COLO829 (cell line): ENCODE measurements at places on chromosomes 2 and 18.
A peak's percentile ranks its signal among the peaks of the same experiment; 100 is the strongest.

GRCh38 chr2:215692387-215693079, 256.7 kb upstream of the FN1 start:
- no peak for DNase-seq

DNA sequence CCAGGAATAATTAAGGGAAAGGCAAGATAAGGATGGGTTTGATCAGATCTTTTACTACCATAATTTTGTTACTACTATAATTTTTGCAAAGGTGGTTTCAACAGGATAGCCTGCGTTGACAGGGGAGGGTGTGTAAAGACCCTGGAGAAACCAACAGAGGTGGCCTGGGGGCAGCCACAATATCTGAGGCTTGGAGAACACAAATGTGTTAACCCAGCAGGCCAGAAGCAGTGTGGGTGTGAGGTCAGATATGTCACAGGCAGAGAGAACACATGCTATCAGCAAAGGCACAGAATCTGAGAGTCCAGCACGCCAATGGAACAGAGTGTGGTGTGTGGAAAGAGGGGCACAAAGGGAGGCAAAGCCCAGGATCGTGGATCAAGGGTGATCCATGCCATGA, 399.4 kb upstream of the TRIB2 start:
- DNase-seq, result no peak

- DNase-seq, result no peak
Measured at GRCh38 chr2:159153063-159153462, 133.4 kb downstream of the WDSUB1 start.

DNA sequence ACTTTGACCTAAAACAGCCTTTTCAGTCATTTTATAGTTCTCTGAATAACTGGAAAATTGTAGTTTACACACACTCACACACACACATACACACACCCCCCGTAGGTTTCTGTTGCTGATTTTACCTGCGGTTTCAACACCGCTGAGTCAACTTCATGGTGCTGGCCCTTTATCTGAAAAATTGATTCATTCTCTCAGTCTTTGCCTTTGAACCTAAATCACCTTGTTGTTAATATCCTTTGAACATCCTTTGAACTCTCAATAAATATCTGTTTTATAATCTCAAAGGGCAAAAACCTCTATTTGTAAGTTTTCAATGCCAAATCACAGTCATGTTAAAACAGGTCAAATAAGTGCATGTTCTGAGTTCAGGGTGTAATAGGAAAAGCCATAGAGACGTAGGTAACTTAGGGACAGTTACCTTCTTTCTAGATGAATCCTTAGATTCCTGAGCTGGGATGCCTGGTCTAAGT, 109.0 kb upstream of the BZW1 start:
- DNase-seq, result no peak

DNA sequence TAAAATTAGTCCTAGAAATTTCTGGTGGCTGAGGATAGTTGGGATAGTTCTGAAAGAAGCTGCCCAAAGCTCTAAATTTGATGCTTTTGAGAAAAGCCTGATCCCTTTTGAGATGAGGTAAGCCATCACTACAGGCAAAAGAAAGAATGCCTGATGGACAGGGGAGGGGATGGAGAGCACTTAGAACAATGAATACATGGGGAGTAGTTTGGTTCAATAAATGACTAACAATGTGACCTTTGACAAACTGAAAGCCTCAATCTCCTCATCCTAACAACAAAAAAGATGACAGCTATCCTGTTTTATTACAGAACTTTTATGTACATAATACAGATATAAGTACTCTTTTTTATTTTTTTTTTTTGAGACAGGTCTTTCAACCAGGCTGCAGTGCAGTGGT, 42.7 kb downstream of the GFPT1 start:
- no peak for DNase-seq

DNA sequence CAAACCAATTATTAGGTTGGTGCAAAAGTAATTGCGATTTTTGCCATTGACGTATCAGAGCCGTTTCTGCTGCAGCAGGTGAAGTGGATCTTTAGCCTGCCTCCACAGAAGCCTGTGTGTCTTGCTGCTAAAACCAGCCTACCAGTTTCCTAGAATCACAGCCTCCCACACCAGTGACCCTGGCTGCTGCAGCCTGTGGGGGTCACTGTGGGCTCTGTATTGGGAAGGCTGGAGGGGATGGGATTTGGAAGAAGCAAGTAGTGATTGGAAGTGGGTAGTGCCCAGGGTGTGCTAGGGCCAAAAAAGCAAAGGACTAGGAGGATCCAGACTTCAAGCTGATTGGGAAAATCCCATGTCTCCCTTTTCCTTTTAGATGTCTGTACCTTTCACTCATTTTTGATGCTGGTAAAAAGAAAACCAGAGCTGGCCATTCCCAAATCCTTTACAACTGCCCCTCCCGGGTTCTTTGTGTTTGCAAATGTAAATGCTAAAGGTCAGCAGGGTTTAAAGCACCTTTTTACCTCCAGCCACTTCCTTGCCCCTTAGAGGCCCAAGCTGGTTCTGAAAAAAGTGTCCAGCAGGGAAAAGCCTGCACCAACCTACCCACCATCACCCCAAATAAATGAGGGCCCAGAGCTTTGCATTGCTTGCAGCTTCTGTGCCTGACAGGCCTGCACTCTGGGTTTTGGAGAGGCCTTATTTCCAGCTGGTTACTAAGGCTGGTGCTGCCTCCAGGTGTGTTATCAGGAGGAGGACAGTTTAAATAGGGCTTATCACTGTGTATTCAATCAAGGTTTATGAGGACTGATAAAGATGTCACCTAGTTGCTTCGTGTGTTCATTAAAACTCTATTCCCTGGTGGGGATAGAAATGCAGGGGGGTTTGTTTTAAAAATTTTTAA, 172.0 kb downstream of the MIB1 start:
- no peak for DNase-seq

DNA sequence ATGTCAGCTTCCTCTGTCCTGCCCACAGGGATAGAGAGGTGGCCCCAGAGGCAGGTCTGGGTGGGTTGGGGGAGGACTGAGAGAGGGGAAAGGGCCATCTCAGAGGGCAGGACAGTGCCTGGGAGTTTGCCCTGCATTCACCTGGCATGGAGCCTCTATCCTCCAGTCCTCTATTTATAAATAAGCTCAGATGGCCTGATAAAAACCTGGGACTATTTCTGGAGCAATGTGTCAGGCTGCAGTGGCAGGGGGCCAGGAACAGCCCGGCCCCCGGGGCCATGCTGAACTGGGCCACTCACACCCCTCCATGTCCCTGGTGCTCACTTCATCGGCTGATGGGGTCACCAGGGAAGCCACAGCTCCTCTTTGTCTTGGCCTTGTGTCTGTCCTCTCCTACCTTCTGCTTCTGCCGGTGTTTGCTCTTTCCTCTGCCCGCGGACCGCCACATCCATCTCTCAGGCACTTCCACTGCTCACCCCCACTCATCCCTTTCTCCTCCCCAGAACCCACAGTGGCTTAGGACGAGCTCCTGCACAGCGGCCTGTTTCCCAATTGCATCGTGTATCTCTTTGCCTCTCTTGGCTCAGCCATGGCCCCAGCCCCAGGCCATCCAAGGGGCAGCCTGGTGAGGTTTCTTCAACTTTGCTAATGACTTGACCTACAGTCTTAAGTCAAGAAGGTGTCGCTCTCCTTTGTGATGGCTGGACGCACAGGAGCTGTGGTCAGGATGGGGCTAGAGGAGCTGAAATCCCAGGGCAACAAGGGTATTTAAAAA, 38.8 kb downstream of the SCTR start:
- DNase-seq, result no peak

DNA sequence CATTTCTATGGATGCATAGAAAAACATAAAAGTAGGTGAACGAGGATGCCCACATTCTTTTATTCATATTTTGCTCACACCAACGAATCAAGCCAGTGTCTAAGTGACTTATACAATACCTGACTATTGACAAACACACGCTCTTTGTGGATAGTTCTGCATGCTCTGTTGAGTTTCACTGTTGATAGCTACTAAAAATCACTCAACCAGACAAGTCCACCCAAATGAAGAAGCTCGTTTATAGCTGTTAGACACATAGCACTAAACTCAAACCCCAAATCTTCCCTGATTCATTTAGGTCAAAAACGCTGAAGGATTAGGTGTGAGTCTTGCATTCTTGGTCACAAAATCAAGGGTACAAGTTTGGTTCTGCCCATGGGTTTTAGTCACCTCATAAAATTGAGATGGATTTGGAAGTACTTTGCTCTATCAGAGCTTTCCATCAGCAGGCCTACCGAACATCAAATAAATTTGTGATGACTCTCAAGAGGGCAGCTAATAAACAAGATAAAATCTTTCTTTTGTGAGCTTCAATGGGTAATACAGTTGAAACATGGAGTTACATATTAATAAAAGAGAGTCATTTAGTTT, 92.7 kb upstream of the ETAA1 start:
- no peak for DNase-seq

DNA sequence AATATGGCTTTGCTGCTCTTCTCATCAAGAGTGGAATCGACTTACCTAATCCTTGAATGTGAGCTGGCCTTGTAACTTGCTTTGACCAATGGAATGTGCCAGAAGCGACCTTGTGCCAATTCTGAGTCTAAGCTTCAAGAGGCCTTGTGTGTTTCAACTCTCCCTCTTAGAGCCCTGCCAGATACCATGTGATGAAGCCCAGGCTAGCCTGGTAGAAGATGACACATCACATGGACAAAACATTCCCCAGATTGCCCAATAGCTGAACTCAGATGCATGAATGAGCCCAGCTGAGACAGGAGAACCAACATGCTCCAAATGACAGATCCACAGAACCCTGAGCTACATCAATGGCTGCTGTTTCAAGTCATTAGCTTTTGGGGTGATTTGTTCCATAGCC, 4.2 kb upstream of the KLHL14 start:
- no peak for DNase-seq

DNA sequence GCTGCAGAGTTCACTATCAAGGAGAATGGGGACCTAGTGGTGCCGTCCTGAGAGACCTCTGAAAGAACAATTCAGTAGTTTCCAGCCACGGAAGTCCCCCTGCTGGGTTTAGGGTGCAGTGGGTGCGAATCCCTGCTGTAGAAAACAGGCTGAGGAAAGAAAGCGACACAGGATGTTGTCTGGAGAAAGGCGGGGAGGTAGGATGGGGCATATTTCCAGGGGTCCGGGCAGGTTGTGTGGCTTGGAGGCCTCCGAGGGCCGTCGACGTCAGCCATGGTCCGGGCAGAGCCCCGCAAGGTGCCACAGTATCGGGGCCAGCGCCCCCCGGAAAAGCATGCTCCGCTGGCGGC, 807 bp upstream of the CREB1 start:
- DNase-seq, result no peak

GRCh38 chr2:230666885-230667712, 45.5 kb upstream of the CAB39 start:
- no peak for DNase-seq

GRCh38 chr2:132449868-132450267, 33.3 kb downstream of the GPR39 start:
- no peak for DNase-seq

- no peak for DNase-seq
Measured at GRCh38 chr18:24989760-24990593, 362.0 kb downstream of the ZNF521 start.

DNA sequence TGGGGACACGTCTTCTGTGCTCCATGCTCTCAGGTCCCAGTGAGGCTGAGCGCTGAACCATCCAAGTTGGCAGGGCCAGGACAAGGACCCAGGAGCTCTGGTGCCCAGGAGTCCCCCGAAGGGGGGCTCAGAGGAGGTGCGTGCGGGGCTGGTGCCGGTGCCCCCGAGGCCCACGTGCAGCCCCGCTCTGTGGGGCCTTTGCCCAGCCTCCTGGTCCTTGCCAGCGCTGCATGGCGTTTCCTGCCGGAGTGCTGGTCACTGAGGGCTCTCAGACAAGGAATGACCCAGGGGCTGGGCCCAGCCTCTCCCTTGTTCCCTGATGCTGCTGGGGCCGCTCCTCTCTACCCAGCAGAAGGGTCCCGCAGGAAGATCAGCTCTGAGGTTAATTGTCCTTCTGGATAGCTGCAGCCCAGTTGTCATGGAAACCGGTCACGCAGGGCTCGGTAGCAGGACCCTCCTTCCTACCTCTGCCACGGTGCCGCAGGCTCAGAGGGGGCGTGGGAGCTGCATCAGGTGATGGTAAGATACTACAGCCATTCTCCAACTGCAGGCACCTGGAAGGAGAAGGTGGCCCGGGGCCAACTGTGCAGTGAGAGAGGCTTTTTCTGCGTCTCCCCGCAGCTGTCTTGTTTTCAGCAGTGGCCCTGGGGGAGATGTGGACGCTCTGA, 64.5 kb downstream of the RRM2 start:
- no peak for DNase-seq

DNA sequence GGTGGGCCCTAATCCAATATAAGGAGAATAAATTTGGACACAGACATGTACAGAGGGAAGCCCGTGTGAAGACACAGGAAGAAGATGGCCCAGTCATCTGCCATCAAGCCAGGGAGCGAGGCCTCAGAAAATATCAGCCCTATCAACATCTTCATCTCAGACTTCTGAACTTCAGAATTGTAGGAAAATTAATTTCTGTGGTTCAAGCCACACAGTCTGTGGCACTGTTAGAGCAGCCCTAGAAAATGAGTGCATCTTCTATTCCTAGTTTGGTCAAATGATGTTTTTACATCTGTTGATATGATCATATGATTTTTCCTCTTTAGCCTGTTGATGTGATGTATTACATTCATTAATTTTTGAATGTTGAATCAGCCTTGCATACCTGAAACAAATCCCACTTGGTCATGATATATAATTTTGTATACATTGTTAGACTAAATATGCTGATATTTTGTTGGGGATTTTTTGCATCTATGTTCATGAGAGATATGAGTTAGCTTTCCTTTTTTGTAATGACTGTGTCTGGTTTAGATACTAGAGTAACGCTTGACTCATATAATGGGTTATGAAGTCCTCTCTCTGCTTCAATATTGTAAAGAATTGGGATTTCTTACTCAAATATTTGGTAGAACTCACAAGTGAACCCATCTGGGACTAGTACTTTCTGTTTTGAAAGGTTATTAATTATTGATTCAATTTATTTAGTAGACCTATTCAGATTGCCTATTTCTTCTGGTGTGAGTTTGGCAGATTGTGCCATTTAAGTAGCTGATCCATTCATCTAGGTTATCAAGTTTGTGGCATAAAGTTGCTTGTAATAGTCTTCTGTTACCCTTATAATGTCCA, 451.4 kb downstream of the EIPR1 start:
- no peak for DNase-seq

DNA sequence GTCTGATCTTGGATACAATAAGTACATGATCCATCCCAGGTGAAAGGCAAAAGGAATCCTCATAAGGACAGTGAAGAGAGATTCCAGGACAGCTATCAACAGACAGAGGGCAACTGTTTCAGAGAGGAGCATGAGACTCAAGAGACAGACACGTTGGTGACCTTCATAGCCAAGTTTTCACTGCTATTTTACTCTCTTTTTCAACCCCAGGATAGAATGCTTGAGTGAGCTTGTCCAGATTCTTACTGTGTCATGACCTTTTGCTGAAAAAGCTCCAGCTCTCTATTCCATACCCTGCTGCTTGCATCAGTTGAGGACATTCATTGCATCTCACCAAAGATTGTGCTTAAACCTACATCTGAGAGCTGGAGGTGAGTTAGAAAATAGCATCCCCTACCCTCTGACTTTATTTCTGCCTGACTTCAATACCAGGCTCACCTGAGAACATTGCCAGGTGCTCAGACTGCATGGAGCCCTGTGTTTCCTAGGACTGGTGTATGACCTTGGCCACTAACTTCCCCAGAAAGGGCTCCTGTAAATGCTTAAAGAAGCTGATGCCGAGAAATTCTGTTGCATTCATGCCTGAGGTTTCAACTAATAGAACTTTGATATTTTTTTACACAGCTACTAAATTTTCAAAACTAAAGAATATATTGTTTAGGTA, 70.4 kb upstream of the TMEM17 start:
- DNase-seq, result no peak

GRCh38 chr18:50190926-50191325, 4.0 kb downstream of the MYO5B start:
- DNase-seq, result no peak

GRCh38 chr2:53859206-53860181, at the start of gene GPR75:
GPR75 (minus strand) TSS chr2:53859967; CDS start chr2:53854756, 5,211 bp downstream.
- DNase-seq, result no peak

GRCh38 chr2:234203135-234203984, 152.9 kb downstream of the SPP2 start:
- peak; percentile 91 for DNase-seq
